ENCODE measurements at places on chromosomes 6 and 20. TPM values are rescaled to one million over a fixed set of nuclear protein-coding genes. Genes with fewer than 3 reads are reported as not detected.

COL11A2 gene
- polyA plus RNA-seq: not detected

BANF2 gene
- polyA plus RNA-seq: not detected

CRISP2 gene
- not detected for polyA plus RNA-seq

NFYA gene
- 27.2 TPM for polyA plus RNA-seq

BMP5 gene
- not detected for polyA plus RNA-seq

SH3BGRL2 gene
- polyA plus RNA-seq: 2.1 TPM

SLC2A10 gene
- polyA plus RNA-seq: not detected

ARMH2 gene
- polyA plus RNA-seq: not detected

SALL4 gene
- polyA plus RNA-seq: not detected

SLC26A8 gene
- polyA plus RNA-seq: not detected

ECI2 gene
- polyA plus RNA-seq: 33.7 TPM

Data from naive B cell (primary cell).